ENCODE measurements at places on chromosomes 1 and 21.
A peak's percentile ranks its signal among the peaks of the same experiment; 100 is the strongest.

- no peak for DNase-seq
These were observed 17.7 kb downstream of the NENF start for GRCh38 chr1:212450331-212450881.

DNA sequence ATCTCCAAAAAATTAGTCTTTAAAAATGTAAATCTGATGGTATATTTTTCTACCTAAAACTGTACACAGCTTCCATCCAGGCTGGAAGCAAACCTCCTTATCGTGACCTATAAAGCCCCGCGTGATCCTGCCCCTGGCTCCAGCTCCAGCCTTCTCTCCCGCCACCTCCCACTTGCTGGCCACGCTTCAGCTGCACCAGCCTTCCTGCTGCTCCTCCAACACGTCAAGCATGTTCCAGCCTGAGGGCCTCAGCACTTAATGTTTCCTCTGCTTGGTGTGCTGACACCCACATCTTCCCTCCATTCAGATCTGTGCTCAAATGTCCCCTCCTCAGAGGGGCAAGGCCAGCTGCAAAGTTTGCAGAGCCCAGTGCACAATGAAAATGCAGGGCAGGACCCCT, 123.5 kb upstream of the MAGI3 start:
- DNase-seq: no peak

DNA sequence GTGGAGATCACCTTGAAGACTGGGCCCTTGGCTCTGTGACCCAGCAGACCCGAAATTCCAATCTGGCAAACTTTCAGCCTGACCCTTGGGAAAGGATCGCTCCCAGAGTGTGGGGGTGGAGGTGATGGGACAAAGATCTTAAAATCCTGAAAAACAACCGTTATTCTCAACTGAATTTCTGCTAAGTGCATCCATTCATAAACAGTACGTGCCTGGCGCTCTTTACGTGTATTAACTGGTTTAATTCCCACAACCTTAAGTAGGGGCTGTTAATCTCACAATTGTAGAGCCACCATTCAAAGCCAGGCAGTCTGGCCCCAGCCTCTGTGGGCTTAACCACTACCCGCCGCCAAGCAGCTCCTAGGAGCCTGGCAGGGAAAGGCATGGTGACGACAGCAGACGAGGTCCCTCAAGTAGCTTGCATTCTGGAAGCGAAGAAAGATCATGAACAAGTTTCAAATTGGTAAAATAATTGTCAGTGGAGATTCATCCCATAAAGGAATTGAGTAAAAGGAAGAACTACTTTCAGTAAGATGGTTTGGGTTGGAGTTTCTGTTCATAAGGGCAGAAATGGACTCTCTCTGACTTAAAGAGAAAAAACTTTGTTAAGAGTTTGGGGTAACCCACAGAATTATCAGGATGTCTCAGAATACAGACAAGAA, 11.4 kb upstream of the RGS16 start:
- no peak for DNase-seq

- DNase-seq: no peak
These were observed 46.7 kb downstream of the CAMK2N1 start for GRCh38 chr1:20439282-20439681.

DNA sequence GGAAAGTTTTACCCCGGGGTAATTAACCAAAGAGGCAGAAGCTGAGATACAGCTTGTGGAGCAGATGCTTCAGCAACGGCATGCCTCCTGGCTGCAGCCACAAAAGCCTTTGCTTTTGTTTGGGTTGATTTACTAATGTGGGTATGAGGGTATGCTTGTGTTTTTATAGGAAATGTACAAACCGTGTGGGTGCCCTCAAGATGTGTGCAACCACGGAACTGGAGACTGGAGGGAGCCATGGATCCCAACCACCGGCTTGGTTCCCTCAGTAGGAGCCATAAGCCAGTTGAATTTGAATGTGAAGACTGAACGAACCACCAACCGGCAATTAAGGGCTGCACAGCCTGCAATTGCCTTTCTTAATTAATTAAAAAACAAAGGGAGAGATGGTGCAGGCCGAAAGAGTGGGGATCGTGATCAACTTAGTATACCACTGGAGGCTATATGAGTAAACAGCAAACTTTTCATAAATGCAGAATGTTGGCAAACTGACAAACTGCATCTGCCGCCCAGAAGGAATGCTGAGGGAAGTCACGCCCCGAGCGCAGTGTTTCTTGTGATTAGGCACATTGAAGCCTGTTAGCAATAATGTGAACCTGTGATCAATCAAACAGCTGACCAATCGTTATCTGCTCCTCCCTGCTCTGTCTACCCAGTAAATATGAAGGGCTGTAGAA, 104.1 kb downstream of the DISP1 start:
- no peak for DNase-seq

DNA sequence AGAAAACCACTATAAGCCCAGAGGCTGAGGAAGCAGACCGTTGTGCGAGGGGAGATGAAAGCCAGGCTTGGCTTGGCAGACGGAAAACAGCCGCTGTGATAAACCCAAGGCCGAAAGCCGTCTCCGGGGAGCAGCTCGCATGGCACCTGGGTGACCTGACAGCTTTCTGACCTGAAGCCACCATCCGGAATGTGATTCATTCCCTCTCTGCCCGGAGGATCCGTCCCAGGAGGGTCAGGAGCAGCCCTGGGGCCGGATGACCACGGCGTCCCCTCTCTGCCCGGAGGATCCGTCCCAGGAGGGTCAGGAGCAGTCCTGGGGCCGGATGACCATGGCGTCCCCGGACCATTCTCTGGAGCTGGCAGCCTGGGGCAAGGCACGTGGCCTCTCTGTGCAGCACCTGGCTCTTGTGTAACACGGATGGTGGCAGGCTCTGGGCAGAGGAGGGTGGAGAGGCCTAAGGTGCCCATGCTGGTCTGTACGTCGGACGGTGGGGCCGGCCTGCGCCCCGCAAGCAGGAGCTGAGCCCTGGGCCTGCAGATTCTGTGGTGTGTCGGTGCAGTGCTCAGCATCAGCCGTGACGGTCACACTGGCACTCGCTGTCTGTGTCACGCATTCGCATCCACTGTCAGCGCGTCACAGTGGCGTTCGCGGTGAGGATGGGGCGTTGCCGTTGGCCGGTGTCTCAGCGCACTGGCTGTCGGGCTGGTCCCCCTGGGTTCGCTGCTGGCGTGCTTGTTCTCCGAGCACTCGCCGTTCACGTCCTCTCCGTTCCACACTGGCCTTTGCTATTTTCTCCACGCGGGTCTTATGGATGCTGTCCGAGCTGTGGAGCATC, 50.3 kb downstream of the SLX9 start:
- DNase-seq: no peak

- DNase-seq: no peak
These were observed 40.6 kb downstream of the ST6GALNAC3 start for GRCh38 chr1:76115171-76115570.

GRCh38 chr1:234970401-234970730, 158.3 kb downstream of the TOMM20 start:
- DNase-seq: no peak

GRCh38 chr1:233025157-233025556, 74.7 kb downstream of the NTPCR start:
- no peak for DNase-seq

DNA sequence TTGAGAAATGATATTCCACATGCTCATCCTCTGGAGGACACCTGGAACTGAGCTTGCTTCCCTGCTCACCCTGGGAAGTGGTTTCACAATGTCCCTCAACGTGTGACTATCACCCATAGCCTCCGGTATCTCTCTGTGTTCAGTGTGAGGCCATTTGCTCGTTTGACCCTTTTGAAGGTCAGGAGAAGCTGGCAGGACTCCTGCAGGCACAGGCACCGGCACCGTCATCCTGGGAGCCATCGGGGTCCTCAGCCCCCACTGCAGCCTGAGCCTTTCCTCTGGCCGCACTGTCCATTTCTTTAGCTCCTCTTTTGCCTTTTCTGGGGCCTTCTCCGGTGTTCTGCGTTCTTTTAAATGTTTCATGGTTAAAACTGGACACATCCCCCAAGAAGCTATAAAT, 159.6 kb upstream of the COL6A1 start:
- no peak for DNase-seq

DNA sequence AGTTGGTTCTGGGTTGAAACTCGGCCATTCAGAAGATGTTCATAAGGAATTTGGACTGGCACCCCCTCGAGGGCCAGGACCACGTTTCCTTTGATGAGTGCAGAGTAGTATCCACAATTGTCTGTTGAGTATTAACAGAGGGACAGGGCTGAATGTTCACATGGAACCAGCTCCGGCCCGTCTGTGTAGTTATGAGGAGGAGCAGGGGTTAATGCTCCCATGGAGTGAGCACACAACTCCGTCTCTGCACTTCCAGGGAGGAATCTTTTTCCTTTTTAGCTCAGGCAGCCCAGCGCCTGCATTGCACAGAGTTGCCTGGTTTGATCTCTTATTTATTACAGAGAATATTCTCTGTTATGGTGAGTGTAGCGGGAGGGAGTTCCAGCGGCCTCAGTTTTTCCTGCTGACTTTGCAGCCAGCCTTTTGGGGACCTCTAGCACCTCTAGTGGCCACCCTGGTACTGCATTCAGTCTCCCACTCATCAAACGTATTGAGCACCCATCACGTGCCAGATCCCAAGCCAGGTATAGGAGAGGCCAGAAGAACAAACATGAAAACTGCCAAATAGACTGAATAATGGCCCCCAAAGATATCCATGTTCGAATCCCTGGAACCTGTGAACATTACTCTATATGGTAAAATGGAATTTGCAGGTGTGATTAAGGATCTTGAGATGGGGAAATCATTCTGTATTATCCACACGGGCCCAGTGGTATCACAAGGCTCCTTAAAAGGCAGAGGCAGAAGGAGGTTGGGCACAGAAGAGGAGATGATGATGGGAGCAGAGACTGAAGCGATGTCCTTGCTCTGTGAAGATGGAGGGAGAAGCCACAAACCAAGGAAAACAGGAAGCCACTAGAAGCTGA, 167.7 kb upstream of the CSF3R start:
- peak; percentile 45 for DNase-seq

GRCh38 chr1:205312866-205313562, 8.5 kb downstream of the NUAK2 start:
- DNase-seq: no peak

DNA sequence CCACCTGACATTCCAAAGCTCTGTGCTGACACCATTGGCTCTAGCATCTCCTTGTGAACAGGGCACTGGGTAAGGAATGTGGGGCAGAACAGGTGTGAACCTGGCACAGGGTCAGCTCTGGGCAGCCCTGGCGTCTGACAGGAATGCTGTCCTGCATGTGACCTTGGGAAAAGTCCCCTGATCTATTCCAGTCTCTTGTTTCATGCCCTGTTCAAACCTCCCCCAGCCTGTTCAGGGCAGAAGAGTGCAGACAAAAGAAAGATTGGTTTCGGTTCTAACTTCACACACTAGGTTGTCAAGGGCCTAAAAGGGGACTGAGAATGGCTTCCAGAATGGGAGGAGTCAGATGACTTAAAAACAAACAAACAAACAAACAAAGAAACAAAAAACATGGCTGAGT, 27.6 kb upstream of the SDHB start:
- no peak for DNase-seq

DNA sequence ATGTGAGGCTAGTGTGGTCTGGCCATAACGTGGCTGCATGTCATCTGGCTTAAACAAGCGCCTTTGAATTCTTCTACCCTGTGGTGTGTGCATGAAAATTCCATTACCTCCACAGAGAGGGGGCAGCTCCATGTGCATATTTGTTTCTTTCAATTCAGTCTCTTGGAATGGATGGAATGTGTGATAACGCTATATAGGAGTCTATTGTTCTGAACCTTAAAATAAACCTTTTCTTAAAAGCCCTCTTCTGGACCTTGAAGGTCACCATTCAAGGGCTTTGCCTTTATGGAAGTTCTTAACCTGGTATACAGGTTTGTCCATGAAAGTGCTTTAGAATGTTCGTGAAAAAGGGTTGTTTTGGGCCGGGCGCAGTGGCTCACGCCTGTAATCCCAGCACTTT, 118.2 kb upstream of the ADGRL2 start:
- DNase-seq: no peak

GRCh38 chr21:34969423-34970166, 79.5 kb downstream of the RUNX1 start:
- no peak for DNase-seq

GRCh38 chr1:84000954-84001495, 2.1 kb upstream of the TTLL7 start:
- DNase-seq: no peak

GRCh38 chr1:80170811-80171485, 1164.4 kb upstream of the ADGRL4 start:
- DNase-seq: no peak

- DNase-seq: peak; percentile 12
These were observed 46.5 kb downstream of the RAP1GAP start for GRCh38 chr1:21622466-21623315.

DNA sequence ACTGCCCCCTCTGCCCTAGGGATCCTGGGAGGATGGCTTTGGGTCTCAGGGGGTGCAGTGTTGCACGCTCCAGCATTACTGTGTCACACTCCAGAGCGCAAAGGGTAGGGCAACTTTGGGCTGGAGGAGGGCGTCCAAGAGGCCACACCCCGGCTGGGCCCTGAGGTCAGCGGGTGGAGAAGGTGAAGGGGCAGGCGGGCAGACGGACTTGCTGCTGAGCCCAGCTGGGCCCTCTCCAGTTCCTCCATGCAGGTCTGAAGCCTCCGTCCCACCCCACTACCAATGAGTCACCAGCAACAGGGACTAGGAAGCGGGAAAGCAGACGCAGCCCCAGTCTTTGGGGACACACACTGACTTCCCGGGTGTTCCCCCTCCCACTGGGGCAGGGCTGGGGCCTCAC, 116.0 kb downstream of the CASZ1 start:
- DNase-seq: no peak

DNA sequence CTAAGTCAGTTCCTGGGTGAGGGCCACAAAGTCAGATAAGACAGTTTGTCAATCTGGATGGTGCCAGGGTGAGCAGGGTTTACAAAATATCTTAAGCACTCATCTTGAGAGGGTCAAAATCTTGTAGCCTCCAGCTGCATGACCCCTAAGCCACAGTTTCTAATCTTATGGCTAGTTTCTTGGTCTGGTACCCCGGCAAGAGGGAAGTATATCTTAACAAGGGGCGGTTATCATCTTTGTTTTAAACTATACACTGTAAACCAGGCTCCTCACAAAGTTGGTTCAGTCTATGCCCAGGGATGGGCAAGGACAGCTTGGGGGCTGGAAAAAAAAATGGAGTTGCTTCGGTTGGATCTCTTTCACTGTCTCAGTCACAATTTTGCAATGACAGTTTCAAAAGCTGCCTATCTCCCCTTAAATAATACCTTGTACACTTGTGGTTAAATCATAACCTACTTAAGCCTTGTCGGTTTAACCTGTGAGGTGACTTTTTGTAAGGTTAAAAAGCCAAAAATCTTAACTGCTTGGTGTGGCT, 7.8 kb upstream of the CD46 start:
- no peak for DNase-seq
